ENCODE measurements at places on chromosomes 12 and 14.

DNA sequence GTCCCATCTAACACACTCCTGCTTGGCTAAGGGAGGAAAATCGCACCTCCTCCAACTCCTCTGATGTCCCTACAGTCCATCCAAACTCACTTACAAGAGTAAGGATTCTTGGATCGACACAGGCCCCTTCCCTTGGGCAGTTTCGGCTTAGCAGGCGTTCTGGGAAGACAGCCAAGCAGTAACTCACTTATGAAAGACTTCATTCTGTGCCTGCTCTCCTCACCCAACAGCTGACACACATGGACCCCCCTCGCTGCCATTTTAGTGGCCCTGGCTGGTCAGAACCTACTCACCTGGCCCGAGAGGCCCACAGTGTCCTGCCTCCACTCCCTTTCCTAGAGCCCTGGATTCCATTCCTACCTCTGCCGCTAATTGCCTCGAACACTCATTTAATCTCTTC, 52.3 kb upstream of the BCL2L14 start:
- DNase-seq, result no peak

DNA sequence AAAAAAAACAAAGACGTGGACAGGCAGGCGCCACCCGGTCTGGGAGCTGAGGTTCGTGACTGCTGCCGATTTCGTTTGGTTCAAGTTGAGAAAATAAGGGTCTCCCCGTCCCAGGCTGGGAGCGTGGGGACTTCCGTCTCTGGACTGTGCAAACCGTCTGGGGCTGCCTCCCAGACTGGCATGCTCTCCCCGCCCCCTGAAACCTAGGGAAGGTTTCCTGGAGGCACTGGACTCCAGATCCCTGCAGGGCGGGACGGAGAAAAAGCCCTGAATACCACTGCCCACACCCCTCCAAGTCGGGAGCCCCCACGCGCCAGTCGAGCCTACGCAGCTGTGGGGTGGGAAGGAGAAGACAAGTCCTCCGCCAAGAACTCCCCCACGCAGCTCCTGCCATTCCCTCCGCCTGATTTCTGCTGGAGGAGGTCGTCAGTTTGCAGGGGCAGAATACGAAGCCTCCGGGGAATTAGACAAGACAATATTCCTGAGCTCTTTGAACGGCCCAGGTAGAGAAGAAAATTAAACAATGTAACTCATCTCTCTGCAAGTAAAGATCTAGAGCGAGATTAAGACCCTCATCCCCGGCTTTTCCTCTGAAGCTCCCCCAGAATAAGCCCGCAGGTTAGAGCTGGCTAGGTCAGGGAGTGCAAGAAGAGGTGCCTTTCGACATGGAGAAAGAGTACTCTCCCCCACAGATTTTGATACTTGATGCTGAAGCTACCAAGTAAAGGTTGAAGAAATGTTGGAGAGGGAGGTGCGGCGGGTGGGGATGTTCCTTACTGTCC, 10.4 kb upstream of the HOXC13 start:
- no peak for DNase-seq

DNA sequence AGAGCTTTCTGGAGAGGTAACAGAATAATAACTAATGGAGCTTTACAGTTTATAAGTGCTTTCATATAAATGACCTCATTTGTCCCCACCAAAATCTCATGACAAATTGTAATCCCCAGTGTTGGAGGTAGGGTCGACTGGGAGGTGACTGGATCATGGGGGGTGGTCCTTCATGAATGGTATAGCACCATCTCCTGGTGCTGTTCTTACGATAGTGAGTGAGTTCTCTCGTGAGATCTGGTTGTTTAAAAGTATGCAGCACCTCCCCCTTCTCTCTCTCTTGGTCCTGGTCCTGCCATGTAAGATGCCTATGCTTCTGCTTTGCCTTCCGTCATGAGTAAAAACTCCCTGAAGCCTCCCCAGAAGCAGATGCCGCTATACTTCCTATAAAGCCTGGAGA, 423.3 kb upstream of the GARIN6 start:
- no peak for DNase-seq

- peak; percentile 71 for DNase-seq
Observed at GRCh38 chr12:108802101-108802961, 55.1 kb downstream of the SSH1 start.

DNA sequence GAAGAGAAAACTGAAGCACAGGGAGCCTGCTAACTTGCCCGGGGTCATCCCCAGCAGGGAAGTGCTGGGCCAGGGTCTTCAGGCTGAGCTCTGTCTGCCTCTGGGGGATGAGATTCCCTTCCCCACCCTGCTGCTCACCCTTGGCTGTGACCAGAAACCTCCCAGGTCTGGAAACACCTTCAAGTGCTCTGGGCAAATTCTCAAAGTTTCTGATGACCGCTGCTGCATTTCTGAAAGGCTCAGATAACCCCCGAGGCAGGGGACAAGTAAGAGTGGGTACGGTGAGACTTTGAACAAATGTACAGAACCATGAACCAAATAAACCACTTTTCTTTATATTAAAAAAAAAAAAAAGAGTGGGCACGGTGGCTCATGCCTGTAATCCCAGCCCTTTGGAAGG, 41.3 kb downstream of the LTBP2 start:
- no peak for DNase-seq

GRCh38 chr12:129561304-129561703, 342.5 kb downstream of the TMEM132D start:
- no peak for DNase-seq

DNA sequence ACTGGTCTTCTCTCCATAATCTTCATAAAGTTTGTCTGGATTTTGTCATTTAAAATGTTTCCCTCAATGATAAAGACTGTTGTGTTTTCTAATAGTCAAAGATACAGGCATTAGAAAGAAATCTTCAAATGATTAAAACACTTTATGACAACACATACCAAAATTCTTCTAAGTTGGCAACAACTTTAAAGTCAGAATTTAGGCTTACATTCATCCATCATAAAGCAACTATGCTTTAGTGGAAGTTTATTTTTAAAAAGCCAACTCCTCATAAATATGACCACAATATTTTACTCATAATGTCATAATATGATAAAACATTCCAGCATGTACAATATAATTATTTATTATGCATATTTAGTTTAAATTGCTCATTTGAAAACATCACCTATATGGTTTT, 17.2 kb upstream of the CCER1 start:
- no peak for DNase-seq

DNA sequence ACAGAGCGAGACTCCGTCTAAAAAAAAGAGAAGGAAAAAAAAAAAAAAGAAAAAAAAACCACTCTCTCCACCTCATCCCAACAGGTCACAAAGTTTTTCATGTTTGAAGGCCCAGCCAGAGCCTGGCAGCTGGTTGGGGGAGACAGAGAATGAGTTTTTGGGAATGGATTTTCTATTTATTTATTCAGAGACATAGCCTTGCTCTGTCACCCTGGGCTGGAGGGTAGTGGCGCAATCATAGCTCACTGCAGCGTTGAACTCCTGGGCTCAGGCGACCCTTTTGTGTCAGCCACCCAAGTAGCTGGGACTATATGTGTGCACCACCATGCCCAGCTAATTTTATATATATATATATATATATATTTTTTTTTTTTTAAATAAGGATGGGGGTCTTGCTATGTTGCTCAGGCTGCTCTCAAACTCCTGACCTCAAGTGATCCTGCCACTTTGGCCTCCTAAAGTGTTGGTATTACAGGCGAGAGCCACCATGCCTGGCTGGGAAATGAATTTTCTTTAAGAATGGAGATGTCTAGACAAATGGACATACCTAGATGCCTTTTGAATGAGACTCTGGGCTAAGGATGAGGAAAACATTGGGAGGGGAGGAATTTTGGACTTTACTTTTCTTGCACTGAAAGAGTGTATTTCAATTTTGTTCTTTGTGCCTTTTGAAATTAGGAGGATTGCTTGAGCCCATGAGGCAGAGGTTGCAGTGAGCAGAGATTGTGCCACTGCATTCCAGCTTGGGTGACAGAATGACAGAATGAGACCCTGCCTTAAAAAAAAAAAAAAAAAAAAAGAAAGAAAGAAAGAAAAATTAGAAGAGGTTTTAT, 16.9 kb upstream of the PPP1R1A start:
- DNase-seq, result no peak

Data from right forelimb (tissue), 1 donor.